ENCODE measurements at places on chromosomes 7 and 10.

DNA sequence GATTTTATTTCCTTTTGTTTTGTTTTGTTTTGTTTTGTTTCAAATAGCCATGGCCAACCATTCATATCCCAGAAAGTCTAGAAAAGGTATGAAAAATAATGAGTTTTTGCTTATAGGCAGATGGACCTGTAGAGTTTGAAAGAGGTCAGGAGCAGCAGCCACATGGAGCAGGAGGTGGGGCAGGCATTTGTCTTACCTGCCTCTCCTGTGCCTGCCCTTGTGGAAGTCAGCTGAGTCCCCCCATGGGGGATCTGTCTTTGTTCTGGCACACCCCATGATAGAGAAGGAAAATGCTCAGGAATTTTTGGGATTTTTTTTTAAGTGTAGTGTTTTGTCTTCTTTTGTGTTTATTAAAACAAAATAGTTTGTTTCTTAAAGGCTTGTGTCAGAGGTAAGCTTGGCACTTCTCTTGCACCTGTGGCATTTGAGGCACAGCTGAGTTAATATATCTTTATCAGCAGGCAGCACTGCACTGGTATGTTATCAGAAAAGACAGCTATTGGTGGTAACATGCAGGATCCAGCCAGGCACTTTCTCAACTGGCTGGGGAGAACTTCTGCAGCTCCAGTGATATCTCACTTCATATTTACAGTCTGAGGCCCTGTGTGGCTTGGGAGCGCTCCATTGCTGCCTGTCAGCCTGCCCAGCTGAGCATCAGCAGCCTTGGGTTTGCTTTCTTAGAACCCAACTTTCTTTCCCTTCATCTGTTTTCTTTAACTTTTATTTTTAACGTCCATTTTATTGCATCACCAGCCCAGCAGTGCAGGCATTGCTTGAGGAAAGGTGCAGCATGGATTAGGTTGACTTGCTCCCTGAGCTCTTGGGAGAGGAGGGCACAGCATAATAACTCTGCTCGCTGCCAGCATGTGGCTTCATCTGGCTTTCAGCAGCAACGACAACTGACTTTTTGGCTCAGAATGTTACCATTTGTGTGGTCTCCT, 44.4 kb downstream of the LRRC4 start:
- no peak for DNase-seq

- DNase-seq = peak; percentile 70
Measured at GRCh38 chr10:70162892-70163201, 7.5 kb downstream of the SAR1A start.

- DNase-seq = no peak
Measured at GRCh38 chr7:73517241-73517995, 4.7 kb downstream of the BAZ1B start.

- no peak for DNase-seq
Measured at GRCh38 chr7:50615519-50616080, 50.4 kb upstream of the DDC start.

DNA sequence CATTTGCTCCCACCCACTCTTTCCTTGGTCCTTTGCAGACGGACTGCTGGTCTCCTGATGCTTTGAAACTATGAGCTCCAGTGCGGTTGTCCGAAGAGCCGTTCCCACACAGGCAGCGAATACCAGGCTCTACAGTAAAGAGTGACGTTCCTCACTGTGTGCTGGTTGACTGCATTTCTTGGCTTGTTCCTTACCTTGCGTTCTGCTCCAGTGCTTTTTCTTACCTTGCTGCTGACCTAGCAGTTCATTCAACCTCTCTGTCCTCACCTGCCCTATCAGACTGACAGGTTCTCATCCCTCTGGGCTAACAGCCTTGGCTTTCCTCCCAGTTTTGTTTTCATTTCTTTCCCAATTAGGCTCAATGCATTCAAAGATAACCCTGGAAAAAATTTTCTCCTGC, 214.8 kb downstream of the TMEM178B start:
- no peak for DNase-seq

DNA sequence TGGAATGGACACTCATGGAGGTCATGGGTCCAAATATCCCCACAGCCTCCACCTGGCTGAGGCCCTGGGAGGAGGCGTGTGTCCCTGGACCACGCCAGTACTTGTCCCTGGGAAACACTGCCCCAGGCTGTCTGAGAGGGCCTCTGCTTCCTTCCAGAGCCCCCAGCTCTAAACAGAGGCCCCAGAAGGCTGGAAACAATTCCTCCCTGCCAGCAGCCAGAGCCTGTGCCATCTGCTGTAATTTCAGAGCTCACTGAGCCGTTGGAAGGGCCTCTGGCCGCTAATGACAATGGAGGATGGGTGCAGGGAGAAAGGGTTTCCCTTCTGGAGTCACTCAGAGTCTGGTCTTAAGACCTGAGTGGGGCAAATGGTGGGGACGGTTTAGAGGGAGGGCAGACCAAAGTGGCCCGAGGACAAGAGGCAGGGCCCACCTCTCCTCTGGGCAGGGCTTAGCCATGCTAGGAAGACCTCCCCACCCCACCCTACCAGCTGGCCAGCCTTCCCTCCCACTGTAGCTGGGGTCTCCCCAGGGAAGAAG, 7.1 kb downstream of the CHAT start:
- no peak for DNase-seq

- DNase-seq = no peak
Measured at GRCh38 chr10:116146372-116147140, 126.5 kb downstream of the GFRA1 start.

- DNase-seq = no peak
Measured at GRCh38 chr10:98316170-98316569, 48.2 kb upstream of the LOXL4 start.

- DNase-seq = peak; percentile 43
Measured at GRCh38 chr7:158816995-158817394, 12.3 kb downstream of the ESYT2 start.

DNA sequence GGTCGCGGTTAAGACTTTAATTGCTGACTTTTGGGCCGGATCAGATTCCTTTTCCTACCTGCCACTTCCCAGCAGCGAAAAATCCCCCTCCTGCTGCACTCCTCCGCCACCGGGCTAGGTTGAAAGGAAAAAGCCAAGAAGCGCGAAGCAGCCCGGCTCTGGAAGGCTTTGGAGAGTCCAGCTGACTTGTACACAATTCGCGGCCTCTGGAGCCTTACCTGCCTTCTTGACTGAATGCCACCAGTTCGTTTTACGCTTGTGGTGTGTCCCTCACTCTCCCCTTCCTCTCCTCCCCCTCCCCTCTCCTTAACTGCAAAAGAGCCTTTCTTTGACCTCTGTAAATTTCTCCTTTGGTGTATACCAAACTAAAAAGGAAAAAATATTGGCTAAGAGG, 2.7 kb upstream of the FEZF1 start:
- no peak for DNase-seq

- DNase-seq = no peak
Measured at GRCh38 chr7:101084865-101085161, 468 bp upstream of the TRIM56 start.

DNA sequence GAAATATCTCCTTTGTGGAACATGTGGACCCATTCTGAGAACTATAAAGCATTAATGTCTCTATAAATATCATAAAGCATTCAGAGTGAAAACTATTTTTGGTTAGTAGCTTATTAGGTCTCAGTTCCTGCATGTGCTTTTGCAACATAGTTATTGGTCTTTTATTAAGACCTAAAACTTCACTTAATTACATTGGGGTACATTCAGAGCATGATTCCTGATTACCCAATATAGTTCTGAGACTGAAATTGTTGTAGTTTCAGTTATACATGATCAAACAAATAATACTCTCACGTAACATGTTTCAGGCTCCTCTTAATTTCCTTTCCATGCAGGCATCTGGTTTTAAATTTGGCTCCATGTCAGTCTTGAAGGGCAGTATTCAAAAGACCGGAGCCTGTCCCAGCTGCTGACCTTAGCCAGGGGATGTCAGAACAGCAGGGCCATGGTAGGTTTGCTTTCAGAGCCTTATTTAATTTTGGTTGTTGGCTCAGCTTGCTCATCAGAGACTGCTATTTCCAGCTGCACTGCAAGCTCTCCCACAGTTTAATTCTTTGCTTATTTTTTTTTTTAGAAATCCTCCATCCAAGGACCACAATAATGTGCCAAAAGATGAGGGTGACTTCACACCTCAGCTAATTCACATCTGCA, 447.8 kb upstream of the FZD8 start:
- DNase-seq = no peak

DNA sequence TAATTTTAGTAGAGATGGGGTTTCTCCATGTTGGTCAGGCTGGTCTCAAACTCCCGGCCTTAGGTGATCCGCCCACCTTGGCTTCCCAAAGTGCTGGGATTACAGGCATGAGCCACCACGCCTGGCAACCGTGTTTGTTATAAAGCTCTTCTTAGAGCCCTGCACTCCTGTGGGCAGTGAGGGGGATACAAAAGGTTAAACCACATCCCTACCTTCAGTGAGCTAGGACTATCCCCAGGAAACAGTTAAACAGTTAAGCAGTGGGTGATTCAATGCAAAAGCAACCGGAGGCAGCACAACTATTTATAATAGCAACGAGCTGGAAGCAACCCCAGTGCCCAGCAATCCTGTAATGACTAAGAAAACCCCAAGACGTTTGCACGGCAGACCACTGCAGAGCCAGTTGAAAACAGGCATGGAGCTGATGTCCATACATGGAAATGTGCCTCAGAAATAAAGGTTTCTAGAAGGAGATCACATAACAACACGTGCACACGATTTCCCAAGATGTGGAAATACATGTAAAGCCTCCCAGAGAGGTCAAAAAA, 107.2 kb upstream of the LYZL2 start:
- DNase-seq = no peak

DNA sequence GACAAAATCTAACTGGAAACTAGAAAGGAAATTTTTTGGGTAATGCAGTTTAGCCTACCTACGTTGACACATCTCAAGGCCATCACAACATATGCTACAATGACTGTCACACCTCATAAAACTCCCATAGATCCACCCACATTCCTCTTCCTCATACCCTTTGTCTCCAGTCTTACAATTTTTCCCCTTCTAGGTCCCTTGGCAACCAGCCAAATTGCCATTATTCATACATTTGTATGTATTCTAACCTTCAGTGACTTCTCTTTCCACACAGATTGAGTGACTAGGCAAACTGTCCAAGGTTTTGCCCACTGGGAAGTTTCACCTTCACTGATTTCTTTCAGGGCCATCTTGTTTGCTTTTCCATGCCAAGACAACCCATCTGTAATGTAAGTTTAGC, 100.5 kb upstream of the TPK1 start:
- no peak for DNase-seq

- no peak for DNase-seq
Measured at GRCh38 chr10:80421707-80422536, 13.6 kb downstream of the PRXL2A start.

DNA sequence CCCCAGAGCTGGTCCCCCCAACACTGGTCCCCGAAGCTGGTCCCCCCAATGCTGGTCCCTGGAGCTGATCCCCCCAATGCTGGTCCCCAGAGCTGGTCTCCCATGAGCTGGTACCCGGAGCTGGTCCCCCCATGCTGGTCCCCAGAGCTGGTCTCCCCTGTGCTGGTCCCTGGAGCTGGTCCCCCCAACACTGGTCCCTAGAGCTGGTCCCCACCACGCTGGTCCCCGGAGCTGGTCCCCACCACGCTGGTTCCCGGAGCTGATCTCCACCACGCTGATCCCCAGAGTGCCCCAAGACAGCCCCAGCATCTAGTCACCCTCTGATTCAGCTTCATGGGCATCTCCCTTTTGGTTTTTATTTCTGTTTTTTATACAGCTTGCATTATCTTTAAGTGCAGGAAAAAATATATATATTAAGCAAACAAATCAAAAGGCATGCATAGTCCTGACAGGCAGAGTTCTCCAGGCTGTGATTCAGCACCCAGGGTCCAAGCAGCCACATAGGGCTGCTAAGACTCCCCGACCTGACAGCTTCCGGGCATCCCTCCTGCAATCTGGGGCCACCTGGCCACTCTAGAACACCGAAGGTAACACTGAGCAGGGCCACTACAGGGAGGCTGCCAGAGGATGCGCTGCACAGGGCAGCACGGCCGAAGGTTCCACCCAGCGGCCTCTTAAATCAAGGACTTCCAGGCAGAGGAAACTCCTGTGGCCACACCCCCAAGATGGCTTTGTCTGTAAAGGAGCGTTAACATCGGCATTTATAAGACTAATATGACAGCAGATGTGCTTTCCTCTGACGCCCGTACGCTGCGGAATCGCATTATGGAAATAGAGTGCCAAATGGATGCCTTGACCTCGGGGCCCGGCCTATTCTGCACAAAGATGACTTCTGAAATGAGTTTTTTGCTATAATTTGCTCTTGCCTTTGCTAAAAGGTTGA, 215.0 kb downstream of the PTPRN2 start:
- DNase-seq = no peak

DNA sequence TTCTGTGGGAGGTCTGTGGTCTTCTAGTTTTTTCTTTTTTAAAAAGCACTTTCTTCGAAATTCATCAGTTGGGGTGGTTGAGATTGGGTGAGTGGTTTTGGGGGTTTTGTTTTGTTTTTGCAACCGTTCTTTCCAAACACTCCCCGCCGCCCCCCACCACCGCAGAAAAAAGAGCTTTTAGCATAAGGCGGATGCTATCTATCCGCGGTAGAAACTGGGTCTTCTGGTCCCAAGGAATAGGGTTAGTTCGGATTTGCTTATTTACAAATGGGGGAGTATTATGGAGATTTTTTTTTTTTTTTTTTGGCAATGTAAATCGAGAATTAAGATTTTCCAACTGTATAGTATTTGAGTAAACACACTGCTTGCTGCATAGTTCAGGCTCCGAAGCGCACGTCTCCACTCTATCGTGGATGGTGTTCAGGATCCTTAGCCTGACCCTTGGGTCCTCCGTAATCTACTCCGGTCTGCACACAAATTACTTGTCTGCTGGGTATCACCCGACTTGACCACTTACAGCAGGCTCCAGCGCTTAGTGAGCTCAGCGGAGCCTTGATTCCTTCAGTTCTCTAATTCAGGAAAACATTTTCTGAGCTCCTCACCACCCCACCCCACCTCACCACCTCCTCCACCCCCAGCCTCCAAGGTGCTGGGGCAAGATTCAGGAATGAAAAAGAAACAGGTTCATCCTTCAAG, 757 bp upstream of the NRCAM start:
- DNase-seq = no peak

- no peak for DNase-seq
Measured at GRCh38 chr7:7720750-7721621, 2.6 kb upstream of the RPA3 start.

DNA sequence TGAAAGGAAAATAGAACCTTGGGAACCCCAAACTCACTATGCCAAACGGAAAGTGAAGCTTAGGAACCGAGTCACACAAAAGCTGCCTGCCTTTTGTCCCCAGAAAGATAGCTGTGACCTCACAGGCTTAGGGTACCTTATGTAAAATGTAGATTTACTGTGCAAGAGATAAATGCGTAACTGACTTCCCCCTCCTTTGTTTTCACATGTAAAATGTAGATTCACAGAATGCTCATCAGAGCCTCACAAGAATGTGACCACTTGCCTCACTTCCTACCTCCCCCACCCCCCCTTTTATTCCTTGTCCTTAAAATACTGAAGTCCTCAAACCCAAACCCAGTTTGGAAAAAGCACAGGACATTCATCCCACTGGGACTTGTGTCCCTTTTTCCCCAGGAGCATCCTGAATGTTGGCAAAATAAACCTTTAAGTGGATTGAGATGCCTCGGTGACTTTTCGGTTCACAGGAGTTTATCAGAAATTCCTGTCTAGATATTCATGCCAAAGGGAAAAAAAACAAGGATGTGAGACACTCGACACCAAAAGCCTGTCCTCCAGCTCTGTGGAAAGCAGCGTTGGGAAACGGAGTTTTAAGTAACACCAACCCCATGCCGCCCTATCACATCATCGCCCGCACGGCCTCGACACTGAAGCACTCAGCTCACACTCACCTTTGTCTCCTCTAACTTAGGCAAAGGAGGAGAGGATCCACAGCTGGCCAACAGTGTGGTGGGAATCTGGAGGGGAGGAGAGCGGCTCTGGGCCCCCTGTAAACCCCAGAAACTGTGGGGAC, 45.9 kb downstream of the SVIL start:
- no peak for DNase-seq

- no peak for DNase-seq
Measured at GRCh38 chr10:124176349-124177179, 83.2 kb upstream of the CHST15 start.
